Mesothelial cell of epicardium (in vitro differentiated cells): ENCODE measurements at places on chromosomes 1 and 21. TPM values are rescaled to one million over a fixed set of nuclear protein-coding genes. Genes with fewer than 3 reads are reported as not detected.

The FAM151A gene
- total RNA-seq = not detected in 3 replicates

The TRMT13 gene
- 24.7 to 28.5 TPM (median 28.5 TPM) in 3 replicates for total RNA-seq

The PLEKHA6 gene
- total RNA-seq = 29.7 to 34.0 TPM (median 32.2 TPM) in 3 replicates

GRCh38 chr1:150507912-150508864 lies at the start of gene ECM1:
Gene ECM1 (plus strand): TSS chr1:150508109. CDS start chr1:150508210, 101 bp downstream.
- DNase-seq = no peak

GRCh38 chr1:9078015-9078751 lies 8.7 kb upstream of the SLC2A5 start:
- no peak for DNase-seq

GRCh38 chr1:156214024-156214748 lies 1.4 kb downstream of the PMF1 start:
- DNase-seq = no peak

- DNase-seq = no peak
These were observed 13.4 kb downstream of the ZCCHC17 start for GRCh38 chr1:31310198-31310597.

DNA sequence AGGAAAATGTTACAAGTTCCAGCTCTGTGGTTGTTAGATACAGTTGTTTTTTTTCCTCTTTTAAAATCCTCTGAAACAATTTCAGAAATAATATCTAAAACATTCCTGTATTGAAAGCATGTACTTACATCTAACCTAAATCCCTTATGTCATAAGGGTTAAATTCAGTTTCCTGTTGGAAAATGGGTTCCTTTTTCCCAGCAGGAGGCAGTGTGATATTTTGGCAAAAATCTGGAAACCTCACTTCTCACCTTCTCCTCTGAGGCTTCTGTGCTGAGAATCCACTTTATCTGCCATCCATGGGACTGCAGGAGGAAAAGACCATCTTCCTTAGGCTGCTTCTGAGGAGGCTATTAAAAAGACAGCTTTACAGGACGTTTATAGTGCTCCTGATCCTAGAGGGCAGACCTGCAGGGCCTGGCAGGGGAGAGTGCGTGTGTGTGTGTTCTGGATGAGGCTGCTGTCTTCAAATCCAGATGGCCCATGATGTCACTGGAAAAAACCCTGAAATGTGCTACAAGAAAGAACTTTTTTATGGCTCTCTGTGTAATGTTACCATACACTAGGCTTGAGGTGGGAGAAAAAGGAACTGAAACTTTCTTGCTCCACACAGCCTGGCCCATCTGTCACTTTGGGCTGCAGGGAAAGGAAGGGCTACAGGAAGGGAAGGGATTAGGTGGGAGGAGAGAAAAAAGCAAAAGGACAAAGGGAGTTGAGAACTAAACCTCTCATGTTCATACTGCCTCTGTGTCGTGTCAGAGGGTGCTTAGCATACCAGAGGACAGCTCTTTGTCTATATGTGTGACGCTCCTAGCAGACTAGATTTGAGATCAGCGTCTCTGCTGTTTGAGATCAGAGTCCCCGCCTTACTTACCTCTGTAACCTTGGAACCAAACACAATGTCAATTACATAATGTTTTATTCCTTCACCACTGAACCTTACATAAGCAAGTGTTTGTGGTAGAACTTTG lies 379.2 kb upstream of the SPAG17 start:
- DNase-seq = no peak

GRCh38 chr1:234235434-234235881 lies 137.8 kb upstream of the COA6 start:
- no peak for DNase-seq

- DNase-seq = no peak
These were observed 28.8 kb upstream of the LRRN2 start for GRCh38 chr1:204714194-204714860.

DNA sequence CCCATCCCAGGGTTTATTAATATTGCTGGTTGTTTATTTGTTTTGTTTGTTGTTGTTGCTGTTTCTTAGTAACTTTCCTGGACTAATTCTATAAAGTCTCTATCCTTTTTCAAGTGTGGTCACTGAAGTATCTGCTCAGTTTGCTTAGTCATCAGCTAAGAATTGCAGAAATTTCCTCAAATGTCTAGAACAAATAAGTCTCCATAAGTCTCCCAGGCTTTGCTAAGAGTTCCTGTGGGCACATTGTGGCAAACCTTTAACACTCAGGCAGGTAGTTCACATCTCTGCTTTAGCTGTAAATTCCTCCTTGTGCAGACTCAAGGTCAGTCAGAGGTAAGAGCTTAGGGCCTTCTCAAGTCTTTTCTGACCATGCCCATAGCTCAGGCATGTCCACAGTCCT lies 38.9 kb upstream of the C1orf185 start:
- no peak for DNase-seq

DNA sequence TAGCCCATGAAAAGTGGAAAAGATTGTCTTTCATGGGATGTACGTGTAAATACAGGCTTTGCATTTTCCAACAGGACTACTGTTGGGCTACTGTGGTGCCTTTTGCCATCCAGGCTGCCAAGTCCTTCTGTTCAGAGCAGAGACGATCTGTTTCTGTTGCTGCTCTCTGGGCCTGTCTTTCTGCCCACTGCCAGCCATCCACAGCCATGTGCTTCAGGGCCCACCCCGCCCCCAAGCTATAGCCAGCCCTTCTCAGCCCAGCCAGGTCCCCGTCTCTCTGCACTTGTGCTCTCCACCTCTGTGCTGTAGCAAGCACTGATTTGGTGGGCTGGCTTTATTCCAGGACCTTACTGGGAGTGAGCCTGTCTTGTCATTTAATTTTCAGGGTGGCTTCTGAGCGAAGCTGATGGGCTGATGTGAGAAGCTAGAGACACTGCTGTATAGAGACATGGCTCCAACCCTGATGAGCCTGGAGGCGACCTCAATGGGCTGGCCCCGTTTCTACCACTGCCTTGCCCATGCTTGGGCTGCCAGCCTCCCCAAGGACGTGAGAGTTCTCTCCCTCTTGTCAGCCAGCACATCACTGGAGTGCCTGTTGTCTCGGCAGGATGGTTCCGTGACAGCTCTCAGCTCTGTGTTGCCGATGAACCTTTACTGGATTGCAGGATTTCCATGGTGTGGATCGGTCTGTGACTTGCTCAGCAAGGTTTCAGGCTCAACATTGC lies 137.8 kb downstream of the PEX14 start:
- no peak for DNase-seq

GRCh38 chr1:215200121-215200520 lies 117.6 kb downstream of the KCNK2 start:
- DNase-seq = no peak

- DNase-seq = no peak
These were observed 126.9 kb downstream of the SETD4 start for GRCh38 chr21:35933466-35933865.

DNA sequence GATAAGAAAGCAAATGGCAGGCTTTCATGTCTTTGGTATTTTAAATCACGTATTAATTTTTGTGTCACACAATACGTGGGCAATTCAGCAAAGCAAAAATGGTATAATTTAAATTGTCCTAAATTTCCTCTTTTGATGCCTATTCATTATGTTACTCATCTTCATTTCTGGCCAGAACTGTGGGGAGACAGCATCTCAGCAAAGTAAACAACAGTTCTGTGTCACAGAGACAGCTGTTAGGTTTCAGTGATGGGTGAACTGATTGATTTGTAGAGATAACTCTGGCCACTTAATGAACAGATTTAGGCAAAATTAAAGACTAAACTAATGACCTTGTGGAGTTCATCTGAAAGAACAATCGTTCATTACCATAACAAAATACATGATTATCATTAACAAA lies 49.2 kb downstream of the FH start:
- no peak for DNase-seq

DNA sequence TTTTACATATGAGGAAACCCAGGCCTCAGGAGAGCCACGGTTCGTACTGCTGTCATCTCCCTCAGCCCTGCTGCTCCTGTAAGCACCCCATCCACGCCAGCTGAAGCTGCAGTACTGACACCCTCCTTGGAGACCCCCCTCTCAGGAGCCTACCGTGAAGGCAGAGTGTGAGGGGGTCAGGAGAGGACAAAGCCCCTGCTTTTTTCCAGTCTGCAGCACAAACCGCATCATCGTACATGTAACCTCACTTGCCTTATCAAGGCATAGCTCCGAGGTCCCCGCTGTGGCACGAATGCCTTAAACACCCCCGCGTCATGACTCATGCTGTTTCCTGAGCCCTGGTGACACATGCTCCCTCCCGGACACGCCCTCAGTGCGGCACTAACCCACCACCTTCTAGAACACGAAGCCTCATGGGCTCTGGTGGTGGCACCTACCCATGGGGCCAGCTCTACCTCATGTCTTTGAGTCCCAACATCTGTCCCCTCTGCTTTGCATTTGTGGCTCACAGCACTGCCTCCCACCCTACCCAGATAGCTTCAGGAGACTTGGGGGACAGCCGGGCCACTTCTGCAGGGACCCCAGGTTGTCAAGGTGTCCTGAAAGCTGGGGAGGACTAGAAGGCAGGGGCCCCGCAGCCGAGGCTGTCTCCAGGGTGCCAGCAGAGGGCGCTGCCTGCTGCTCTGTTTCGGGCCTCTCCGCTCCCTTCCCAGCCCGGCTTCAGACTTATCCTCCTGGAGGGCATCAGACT lies 4.9 kb downstream of the SH3BGRL3 start:
- DNase-seq = no peak

- peak; percentile 65 for DNase-seq
These were observed 107.6 kb downstream of the ETS2 start for GRCh38 chr21:38913120-38913892.

DNA sequence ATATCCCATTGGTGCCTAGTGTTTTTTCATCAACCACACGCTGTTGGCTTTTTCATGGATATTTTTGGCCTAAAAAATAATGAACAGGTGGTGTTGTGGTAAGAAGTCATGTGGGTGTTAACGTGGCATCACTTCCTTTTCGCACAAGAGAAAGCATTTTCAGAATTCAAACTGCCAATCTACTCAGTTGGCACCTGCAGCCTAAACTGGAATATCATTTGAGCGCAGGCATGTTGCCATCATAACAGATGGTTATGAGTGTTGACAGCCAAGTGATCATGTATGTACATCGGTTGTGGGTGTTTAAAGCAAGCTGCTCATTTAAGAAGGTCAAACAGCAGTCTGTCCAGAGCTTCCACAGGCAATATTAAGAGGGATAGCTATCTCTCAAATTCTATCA lies 1963.0 kb downstream of the NCAM2 start:
- no peak for DNase-seq

- DNase-seq = no peak
These were observed 23.3 kb downstream of the NGF start for GRCh38 chr1:115314765-115315164.

DNA sequence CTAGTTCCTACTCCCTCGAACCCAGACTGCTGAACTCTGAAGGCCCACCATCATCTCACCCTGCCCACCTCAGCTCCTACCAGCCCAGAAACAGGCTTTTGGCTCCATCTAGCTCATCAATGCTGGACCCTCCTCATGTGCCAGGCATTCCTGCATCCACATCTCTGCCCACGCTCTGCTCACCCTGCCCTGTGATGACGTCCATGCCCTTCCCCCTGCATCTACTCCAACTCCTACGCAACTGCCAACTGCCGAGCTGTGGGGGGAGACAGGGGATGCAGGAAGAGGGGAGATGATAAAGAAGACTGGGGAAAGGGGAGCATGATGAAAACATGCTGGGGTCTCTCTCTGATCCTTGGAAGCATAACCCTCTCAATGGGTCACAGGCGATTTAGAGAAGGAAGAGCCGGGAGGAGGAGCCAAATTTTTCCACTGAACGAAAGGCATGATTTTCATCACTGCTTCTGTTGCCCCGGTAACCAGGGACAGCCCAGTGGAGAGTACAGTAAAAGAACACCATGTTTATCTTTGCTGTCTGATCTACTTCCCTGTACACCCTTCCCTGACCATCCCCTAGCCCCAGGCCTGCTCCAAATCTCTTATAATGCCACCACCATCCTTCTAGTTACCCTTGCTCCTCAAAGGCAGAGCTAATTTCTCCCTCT lies 44.3 kb downstream of the CD34 start:
- DNase-seq = no peak

- DNase-seq = no peak
These were observed 12.7 kb downstream of the LCK start for GRCh38 chr1:32263744-32264143.

DNA sequence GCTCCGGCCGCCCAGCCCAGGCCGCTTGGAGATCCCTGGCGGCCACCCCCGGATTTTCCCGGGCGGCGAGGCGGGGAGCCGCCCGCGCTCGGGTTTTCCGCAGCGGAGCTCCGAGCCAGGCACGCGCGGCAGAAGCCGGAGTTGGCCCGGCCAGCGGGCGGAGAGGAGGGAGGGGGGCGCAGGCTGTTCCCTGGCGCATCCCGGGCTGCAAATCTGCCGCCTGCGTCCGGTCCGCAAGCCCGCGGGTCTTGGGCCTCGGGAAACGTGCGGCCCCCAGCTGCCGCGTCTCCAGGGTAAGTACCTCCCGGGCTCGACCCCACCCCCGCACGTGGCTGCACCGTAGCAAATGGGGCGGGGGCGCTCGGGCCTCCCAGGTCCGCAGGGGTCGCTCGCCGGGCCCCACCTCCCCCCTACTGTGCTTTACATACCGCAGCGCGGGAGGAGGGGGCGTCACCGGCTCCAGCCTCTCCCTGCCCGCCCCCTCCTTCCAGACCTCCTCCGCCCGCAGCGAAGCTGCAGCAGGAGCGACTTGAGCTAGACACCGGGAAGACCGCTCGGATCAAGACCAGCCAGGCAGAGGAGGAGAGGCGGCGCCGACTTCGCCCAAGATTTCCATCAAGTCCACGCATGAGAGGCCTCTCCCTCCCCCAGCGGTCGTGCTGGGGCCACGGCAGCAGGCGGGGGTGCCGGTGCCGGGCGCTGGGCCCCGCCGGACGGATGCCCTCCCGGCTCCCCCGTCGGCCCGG lies 1.6 kb downstream of the TMEM200B start:
- peak; percentile 62 for DNase-seq

DNA sequence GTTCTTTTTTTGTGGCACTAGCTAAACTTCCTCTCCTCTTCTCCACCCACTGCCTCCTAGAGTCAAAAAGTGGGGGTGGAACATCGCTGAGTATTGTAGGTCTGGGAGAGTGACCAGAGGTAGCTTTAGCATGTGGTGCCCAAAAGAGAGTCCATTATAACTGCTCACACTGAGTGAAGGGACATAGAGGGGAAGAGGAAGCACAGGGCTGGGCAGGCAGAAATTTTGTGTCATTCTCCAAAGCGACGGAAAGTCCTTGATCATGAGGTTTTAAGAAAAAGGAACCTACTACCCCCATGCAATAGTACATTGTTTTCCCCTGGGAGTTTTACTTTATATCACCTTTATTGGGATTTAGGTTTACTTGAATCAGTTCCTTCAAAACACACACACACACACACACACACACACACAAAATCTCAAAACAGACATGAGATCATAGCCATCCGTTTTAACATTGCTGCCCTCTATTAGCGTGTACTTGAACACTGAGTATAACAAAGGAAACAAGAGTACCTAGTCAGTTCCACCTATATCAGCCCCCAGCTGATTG lies 4.1 kb downstream of the CD84 start:
- no peak for DNase-seq
